ENCODE measurements at places on chromosomes 6 and 20.

GRCh38 chr20:437787-438486 is 24.4 kb downstream of the TBC1D20 start:
- no peak for DNase-seq

DNA sequence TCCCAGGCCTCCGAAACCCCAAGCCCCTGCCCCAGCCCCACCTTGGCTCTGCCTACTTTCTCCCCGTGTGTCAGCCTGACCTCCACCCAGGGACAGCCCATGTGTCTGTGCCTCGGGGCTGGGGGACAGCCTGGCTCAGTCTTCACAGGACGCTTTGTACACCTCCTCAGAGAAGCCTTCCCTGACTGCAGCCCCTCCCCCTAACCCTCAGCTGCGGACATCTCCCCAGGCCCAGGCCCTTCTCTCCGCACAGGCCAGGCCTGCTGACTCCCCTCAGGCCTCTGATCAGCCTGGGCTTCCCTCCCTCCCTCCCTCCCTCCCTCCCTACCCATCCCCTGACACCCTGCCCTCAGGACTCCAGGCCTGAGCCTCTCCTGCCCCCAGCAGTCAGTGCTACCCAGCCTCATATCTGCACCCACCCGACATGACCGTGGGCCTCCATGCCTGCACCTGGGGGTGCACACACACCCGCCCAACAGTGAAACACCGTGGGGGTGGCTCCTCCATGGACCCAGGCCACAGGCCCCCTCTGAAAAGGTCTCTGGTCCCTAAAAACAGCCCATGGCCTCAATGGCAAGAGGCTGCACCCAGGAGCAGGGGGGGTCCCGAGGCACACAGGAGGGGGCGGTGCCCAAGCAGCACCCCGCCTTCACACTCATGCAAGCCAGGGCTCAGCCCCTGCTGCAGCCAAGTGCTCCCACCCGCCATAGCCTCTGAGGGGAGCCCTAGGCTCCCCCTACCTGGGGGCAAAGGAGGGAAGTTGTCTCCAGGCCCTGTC is 12.9 kb downstream of the LAMA5 start:
- DNase-seq, result no peak

DNA sequence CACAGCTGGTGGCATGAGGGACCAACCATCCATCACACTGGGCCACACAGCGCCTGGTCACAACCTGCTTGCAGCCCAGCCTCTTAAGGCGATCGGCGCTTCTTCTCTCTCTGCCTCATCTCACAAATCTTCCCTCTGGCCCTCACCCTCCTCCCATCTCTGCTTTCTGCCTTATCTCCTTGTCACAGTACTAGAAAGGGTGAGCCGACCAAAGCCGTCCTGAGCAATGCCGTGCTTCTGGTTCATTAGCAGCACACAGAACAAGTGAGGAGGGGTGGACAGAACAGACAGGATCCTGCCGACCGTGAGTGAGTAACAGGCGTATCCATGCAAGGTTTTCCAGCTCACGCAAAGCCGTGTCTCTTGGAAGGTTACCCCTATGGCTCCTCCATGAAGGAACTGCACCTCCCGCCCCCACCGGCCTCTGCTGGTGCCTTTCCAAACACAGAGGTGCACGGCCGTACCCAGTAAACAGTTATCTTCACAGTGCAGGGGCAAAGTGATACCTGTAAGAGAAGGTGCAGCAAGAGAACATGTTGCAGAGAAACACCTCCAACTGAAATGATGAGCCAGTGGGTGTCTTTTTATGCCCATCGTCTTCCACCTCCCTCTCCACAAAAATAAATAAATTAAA is 331.7 kb downstream of the FARS2 start:
- no peak for DNase-seq

GRCh38 chr6:21278375-21278745 is 315.2 kb upstream of the SOX4 start:
- DNase-seq, result no peak

GRCh38 chr20:22626496-22626895 is 42.1 kb upstream of the FOXA2 start:
- no peak for DNase-seq

GRCh38 chr6:107185391-107185970 is 70.2 kb upstream of the BEND3 start:
- DNase-seq, result no peak

DNA sequence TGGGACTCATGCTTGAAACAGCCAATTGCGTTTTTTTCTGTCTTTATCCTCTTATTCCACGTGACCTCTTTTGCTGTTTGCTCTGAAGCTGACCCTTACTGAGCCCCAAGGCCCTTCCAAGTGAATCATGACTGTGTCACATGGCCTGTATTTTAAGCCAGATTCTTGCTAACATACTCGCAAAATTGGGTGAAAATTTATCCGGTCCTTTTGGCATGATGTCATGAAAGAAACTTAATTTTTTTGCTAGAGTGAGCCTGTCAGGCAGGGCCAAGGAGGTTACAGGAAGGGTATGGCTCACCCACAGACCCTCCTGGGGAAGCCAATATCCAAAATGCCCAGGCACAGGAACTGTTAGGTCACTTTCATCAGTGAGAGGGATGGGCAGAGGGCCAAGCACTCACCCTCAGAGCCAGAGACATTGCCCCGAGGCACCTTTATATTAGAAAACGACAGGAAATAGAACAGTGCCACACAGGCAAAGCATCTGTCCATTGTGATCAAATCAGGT is 296.7 kb downstream of the CDH26 start:
- no peak for DNase-seq

GRCh38 chr6:2126351-2126750 is 119.1 kb downstream of the GMDS start:
- DNase-seq, result no peak

GRCh38 chr20:62060631-62061541 is 4.8 kb downstream of the TAF4 start:
- DNase-seq, result no peak

- DNase-seq, result no peak
Observed at GRCh38 chr6:83309344-83309743, 116.2 kb downstream of the RWDD2A start.

GRCh38 chr6:105620878-105621277 is 218.0 kb upstream of the PREP start:
- DNase-seq, result no peak

- no peak for DNase-seq
Observed at GRCh38 chr6:156254240-156254639, 522.9 kb upstream of the ARID1B start.

- no peak for DNase-seq
Observed at GRCh38 chr6:14381829-14382677, 264.5 kb downstream of the CD83 start.

GRCh38 chr6:40427196-40427595 is 160.0 kb downstream of the LRFN2 start:
- no peak for DNase-seq

GRCh38 chr20:59473742-59474141 is 130.6 kb upstream of the PHACTR3 start:
- no peak for DNase-seq

DNA sequence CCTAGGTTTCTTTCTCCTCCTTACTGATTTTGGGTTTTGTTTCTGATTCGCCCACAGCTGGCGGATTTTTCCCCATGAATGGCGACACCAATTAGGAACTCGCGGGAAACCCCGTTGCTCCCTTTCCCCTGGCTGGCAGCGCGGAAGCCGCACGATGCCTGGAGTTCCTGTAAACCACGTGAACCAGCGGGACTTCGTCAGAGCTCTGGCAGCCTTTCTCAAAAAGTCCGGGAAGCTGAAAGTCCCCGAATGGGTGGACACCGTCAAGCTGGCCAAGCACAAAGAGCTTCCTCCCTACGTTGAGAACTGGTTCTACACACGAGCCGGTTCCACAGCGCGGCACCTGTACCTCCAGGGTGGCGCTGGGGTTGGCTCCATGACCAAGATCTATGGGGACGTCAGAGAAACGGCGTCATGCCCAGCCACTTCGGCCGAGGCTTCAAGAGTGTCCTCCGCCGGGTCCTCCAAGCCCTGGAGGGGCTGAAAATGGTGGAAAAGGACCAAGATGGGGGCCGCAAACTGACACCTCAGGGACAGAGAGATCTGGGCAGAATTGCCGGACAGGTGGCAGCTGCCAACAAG is 3.2 kb upstream of the SEC23B start:
- no peak for DNase-seq

GRCh38 chr6:26607434-26608230 is 10.9 kb downstream of the ABT1 start:
- peak; percentile 52 for DNase-seq

GRCh38 chr20:41369673-41370072 is 3.1 kb upstream of the EMILIN3 start:
- DNase-seq, result no peak

DNA sequence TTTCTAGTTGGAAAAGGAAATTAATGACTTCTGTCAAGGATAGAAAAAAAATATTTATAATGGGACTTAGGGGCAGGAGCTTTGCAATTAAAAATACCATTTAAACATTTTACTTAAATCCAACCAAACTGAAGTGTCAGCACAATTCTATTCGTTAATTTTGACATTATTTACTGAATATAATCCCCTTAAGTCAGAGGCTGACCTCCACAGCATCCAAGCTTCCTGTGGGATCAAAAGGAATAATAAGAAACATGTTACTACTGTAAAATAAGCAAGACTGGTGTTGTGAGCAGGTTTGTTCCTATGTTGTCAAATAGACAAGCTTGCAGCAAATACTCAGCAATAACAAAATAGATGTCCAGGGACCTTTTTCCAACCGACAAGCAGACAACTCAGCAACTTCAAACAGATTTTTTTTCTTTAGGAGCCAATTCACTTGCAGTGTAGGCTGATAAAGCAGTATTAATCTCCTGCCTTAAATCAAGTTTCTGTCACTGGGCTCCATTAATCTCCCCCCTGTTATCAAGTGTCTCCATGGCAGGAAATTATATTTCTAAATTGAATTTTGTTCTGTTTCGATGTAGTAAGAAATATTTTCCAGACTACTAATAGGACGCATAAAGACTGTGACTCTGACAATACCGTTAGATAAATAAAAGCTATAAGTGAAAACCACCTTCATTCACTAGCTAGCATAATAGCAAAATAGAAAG is 157.4 kb downstream of the HACE1 start:
- DNase-seq, result no peak

DNA sequence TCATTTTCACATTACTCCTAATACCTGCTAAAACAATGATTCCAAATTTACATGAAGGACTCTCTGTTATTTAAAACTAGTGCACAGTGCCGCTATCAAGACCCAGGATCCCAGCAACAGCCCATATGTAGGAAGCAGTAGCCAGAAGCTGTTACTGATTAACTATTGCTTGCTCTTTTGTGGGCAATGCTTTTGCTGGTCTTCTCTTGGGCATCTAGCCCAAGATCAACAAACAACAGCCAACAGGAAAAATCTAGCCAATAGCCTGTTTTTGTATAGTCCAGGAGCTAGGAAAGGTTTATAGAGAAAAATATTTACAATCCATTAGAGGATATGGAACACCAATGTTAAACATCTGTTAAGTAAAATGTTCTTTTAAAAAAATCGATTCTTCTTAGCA is 22.1 kb upstream of the TENT5A start:
- DNase-seq, result no peak

All from mesothelial cell of epicardium (in vitro differentiated cells).